HTR-8/SVneo (cell line): ENCODE measurements at places on chromosomes 2 and 18.

- no peak for DNase-seq
Observed at GRCh38 chr2:8416849-8417832, 264.7 kb upstream of the ID2 start.

DNA sequence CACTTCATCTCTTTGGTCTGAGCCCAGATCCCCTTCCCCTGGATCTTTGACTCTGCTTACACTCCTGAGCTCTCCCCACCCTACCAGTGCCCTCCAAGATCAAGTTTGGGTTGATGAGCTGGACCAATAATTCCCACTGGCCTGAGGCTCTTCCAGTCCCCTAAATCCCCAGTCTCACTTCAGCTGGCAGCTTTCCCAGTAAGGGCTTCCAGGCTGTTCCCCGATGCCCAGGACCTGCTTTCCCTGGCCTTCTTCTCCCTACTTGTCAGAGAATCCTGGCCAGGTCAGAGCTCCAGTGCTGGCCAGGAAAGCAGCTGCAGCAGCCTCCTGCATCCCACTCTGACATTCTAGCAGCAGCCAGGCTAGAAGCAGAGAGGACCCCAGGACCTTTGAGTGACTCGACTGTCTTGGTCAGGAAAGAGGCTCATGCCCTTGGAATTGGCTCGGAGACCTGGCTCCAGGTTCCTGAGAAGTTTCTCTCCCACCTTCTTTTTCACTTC lies 3.5 kb downstream of the WNT6 start:
- no peak for DNase-seq

DNA sequence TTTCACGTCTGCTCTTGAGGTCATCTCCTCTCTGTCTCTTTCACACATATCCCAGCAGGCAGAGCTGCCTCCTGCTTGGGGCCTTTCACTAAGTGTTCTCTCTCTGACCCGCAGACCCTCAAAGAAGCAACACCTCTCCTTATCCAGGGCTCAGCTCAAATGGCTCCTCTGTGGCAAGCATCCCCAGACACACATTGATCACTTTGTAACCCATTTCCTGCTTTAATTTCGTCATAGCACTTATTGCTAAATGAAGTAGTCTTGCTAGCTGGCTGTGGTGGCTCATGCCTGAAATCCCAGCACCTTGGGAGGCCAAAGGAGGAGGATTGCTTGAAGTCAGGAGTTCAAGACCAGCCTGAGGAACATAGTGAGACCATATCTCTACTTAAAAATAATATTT lies 41.4 kb downstream of the SGPP2 start:
- no peak for DNase-seq

DNA sequence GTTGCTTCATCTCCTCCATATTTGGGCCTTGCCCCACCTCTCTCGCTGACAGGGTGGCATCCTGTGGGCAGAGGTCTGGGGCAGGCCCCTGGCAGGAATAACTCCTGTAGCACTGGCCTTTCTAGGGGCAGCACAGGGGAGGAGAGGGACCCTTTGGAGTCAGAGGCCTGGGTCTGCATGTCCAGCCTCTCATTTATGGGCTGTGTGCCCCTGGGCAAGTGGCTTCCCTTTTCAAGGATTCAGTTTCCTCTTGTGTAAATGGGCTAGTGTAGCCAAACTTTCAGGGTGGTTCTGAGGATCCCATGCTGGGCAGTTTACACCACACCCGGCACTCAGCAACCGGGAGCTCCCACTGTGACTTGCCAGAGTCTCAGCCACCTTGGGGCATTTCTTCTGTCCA lies 23.4 kb downstream of the ADRA2B start:
- DNase-seq = no peak

DNA sequence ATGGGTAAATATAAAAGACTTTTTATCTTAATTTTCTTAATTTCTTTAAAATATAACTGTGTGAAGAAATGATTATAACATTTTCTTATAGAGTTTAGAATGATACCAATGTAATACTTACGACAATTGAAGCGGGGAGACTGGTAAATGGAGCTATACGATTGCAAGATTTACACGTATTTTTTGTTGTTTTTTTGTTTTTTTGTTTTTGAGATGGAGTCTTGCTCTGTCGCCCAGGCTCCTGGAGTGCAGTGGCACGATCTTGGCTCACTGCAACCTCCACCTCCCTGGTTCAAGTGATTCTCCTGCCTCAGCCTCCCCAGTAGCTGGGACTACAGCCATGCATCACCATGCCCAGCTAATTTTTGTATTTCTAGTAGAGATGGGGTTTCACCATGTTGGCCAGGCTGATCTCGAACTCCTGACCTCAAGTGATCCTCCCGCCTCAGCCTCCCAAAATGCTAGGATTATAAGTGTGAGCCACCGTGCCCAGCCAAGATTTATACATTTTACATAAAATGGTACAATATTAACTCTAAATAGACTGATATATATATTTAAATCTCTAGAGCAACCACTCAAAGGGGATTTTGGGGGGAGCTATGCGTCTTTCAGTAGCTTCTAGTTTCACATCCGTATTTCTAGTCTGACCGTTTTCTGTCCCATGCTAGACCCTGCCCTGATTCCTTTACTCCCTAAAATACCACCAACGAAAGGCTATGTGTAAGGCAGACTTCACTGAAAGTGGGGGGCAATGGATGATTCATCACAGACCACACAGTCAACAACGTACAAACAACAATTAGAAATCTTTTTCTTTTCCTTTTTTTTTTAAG lies 28.2 kb upstream of the ATG16L1 start:
- DNase-seq = no peak

GRCh38 chr2:214652473-214652872 lies 157.0 kb downstream of the BARD1 start:
- DNase-seq = no peak

- no peak for DNase-seq
Observed at GRCh38 chr2:157307021-157307420, 18.6 kb downstream of the ERMN start.

DNA sequence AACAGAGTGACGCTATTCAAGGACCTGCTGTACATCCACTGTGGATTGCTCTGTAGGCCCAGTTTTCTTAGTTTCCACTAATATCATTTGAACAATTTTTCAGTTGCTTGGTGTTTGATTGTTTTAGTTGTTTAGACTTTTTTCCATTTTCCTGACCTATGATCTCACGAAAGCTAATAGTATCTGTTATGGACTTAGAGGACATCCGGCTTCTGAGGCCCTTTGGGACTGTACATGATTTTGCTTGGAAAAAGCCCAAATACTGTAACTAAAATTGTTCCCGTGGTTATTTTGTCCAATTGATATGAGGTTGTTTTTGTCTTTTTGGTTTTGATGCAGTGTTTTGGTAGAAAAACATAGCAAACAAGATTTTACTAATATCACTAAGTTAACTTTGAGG lies 174.6 kb downstream of the PLCL1 start:
- no peak for DNase-seq

DNA sequence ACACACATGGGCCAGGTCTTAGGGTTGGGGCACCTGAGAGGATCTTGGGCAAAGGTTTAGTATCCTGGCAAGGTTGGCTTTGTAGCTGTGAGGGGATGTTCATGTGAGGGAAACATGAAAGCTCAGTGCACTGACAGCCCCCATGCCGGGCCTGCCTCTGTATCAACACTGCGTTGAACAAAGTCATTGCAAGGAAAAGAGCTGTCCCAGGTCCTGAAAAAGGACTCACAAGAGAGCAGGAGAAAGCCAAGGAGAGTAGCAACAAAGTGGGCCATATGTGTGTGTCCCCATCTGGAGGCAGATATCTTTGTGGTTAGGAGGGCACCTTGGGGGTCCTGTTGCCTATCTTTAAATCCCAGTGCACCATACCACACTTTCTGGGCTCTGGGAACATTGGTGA lies 237.8 kb upstream of the THSD7B start:
- DNase-seq = no peak

- DNase-seq = no peak
Observed at GRCh38 chr18:49819823-49820671, 6.7 kb upstream of the ACAA2 start.

- peak; percentile 69 for DNase-seq
Observed at GRCh38 chr2:105261061-105261460, 19.5 kb downstream of the GPR45 start.

- DNase-seq = no peak
Observed at GRCh38 chr2:44869761-44870160, 71.7 kb upstream of the SIX3 start.

DNA sequence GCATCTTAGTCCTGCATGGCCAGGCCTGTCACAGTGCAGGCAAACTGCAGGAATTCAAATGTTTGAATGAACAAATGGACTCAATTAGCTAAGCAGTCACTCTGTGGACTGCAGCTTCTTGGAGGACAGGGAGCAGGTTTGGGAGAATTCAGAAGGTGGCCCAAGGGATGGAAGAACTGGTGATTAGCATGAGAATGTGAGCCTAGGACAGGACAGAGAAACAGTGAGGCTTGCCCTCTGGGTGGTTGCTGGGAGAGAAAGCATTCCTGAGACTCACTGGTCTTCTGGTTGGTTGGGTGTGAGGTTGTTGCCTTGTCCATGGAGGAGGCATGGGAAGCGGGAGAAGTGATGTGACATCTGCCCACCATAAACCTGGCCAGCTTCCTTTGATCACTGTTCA lies 13.7 kb downstream of the IL1RL2 start:
- no peak for DNase-seq

GRCh38 chr2:166451468-166451867 lies 42.6 kb downstream of the SCN7A start:
- DNase-seq = peak; percentile 1

- DNase-seq = no peak
Observed at GRCh38 chr2:27903649-27904404, 13.3 kb downstream of the BABAM2 start.

GRCh38 chr2:8481463-8482009 lies 200.3 kb upstream of the ID2 start:
- no peak for DNase-seq

- no peak for DNase-seq
Observed at GRCh38 chr2:217370391-217370790, 510.5 kb upstream of the TNP1 start.

DNA sequence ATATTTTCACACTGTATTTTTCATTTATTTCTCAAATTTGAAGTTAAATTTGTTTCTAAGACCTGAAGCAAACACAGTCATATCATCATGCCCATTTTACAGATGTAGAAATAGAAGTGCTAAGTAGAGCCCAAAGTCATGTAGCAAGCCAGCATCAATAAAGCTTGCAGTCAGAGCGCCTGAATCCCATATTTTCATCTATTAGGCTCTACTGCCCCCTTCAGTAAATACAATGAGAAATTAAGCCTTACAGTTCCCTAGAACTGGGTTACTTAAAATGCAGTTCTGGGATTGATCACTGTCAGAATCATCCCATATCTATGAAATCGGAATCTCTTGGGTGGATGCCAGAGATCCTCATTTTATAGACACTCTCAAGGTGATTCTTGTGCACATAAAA lies 419.9 kb downstream of the TGIF1 start:
- peak; percentile 24 for DNase-seq

- DNase-seq = peak; percentile 25
Observed at GRCh38 chr2:99420031-99420430, 69.8 kb downstream of the REV1 start.

- DNase-seq = no peak
Observed at GRCh38 chr18:25164848-25165811, 186.8 kb downstream of the ZNF521 start.

DNA sequence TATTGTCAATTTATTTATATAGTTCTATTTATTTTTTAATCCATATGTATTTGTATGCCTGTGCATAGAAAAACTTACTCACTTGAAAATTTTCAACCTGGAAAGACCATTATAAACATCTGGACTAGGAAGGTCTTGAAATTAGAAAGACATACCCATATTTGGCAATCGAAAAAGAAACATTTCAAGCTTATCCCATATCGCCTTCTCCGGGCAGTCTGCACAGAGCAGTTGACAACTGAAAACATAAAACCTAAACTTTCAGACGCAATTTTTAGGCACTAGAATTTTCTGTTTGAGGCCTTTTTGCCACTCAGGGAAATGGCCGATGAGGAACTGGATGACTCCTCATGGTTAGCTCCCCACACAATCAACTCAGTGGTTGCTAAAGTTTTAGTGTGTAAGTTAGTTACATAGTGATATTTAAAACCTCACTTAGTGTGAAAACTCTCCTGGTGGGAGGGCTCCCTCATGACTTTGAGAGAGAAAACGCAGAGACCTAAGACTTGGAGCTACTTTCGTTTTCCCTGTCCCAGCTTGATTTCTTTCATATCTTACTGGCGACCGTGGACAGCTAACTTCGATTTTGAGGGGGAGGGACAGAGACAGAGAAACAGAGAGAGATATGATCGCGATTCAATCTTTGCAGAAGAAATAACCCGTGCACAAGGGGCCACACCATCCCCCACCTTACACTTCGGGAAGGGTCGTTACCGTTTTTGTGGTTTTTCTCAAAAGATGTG lies 3.2 kb upstream of the HOXD12 start:
- DNase-seq = no peak

DNA sequence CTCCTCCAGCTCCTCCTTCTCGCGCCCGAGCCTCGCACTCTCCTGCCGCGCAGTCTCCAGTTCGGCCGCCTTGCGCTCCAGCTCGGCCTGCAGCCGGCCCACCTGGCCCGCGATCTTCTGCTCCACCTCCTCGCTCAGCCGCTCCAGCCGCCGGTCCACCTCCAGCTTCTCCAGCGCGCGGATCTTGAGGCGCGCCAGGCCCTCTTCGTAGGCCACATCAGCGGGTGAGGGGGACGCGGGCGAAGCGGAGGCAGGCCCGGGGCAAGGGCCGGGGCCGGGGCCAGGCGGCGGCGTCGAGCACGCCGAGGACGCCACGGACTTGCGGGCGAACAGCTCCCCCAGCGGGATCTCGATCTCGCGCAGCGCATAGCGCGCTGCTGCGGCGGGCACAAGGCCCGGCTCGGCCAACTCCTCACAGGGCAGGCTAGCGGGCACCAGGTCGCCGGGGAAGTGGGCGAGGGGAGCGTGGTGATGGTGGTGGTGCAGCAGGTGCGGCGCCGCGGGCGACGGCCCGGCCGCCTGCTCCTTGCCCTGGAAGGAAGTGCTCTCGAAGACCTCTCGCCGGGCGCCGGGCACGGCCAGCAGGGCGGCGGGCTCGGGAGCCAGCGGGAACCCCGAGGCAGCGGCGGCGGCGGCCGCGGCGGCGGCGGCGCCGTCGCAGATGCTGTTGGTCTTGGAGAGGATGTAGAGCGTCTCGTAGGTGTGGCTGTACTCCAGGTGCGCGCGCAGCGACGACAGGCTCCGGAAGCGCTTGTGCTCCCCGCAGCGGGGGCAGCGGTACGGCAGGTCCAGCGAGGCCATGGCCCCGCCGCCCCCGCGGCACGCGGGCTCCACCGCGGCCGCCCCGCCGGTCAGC lies 15.2 kb downstream of the FBXO41 start:
- no peak for DNase-seq
